Central memory CD4-positive, alpha-beta T cell (primary cell): ENCODE measurements at places on chromosomes 1 and 21.

DNA sequence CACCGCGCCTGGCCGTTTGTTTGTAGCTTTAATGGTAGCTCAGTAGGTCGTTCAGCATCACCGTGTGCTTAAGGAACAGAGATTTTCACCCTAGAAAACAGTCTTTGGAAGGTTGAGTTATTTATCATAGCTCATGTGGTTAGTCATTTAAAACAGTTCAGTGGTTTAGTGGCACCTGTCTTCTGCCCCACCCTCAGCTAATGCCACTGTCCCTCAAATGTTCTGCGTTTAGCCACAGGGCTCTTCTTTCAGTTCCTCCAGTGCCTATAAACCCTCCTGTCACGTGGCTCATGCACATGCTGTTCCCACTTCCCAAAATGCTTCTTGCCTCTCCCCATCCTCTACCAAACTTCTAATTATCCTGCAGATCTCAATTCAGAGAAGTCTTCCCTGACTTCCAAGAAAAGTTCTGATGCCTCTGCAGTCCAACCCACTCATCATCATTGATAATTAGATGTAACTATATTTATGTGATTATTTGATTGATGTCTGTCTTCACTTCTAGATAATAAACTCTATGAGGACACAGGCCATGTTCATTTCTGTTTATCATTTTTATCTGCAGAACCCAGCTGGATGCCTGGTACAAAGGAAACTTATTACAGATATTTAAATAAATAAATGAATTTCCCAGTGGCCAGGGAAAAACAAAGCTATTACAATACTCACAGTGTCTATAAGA, 14.4 kb upstream of the DIPK1A start:
- DNase-seq: no peak

DNA sequence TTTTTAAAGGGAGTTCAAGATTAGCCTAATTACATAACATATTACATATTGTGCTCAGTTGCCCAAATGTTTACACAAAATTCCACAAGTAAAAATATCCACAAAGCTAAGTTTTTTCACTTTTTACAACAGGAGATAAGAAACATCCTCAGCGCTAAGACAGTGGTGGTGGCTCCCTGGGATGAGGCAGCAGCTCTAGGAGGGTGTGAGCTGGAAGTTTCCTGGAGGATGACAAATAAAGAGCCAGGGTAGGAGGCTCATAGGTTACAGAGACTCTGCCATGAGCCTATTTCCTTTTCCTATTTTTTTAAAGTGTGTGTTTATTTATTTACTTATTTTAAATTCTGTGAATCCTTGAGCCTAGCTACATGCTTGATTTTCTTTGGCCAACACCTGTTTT, 91.7 kb downstream of the COL24A1 start:
- no peak for DNase-seq

DNA sequence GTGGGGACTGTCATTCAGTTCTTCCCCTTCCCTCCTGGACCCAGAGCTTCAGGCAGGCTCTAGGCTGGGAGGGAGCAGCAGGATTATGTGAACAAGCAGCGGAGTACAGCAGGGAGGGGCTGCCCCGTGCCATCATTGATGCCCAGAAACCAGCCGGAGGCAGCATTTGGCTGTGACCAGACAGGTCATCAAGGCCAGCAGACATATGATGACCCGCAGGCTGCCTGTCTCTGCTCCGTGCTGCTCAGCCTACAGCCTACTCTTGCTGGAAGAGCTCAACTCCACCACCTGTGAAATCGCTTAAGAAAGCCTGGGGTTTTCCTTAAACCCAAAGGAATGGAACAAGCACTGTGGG, 4.9 kb downstream of the KLHL21 start:
- no peak for DNase-seq

DNA sequence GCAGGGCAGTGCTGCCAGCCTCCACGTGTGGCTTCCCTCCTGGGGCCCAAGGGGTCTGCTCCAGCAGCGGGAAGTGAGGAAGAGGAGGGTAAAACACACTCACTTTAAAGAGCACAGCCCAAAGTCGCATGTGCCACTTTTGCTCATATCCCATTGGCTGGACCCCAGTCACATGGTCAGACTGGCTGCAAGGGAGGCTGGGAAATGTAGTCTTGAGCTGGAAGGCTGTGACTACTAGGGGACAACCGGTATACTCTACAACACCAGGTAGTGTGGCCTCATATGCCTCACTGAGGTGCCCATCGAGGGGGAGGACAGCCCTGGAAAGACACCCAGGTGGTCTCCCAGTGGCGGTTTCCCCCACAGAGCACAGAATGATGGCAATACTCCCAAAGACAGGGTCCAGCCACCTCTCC, 45.2 kb downstream of the CAMK2N1 start:
- DNase-seq: peak; percentile 23

- peak; percentile 28 for DNase-seq
Observed at GRCh38 chr1:26161415-26162219, 2.7 kb downstream of the FAM110D start.

DNA sequence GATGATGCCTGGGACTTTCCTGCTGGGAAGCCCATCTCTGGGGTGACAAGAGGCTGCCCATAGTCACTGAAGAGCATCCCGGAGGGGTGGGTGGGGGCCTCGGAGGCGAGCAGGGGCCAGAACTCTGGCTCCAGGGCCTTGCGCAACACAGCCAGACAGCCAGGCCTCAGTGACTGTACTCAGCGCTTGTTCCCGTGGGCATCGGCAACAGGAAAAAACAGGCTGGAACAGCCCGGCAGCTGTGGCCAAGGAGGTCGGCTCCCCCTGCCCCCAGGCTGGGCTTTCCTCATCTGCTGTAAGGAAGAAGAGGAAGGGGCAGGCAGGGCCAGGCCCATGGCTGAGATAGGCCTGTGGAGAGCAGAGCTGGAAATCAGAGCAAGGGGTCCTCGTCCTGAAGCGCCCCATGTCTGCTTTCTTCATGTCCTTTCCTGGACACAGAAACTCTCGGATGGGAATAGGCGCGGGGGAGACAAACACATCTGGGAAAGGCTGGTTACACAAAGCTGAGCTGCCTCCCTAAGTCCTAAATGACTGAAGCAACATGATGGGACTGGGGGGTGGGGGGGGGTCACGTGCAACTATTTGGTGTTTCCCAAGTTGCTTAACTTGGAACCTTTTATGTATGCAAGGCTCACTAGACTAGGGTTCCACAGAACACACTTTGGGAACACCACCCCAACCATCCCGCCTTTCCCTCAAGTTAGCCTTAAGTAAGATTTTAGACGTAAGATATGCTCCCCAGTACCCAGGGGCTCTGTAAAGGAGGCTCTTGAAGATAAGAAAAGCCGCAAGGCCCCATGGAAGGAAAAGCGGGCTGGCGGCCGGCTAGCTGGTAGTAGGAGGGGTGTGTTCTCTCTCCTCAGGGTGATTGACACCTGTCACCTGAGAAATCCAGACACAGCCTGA, 30.7 kb downstream of the HSPG2 start:
- DNase-seq: no peak

- no peak for DNase-seq
Observed at GRCh38 chr1:22179197-22179803, 36.4 kb upstream of the WNT4 start.

DNA sequence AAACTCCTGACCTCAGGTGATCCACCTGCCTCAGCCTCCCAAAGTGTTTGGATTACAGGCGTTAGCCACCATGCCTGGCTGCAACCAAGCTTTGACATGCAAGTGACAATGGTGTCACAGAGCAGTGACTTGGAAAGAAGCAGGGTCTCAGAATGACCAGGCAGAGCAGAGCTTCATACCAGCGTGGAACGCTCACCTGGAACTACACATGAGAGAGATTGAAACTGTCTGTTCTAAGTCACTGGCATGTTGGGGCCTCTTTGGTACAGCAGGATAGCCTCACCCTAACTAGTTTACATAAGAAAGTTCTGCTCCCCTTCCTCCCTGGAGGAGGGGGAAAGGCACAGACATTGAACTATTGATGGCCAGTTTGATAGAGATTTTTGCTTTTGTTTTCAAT, 47.5 kb upstream of the ITPKB start:
- no peak for DNase-seq

DNA sequence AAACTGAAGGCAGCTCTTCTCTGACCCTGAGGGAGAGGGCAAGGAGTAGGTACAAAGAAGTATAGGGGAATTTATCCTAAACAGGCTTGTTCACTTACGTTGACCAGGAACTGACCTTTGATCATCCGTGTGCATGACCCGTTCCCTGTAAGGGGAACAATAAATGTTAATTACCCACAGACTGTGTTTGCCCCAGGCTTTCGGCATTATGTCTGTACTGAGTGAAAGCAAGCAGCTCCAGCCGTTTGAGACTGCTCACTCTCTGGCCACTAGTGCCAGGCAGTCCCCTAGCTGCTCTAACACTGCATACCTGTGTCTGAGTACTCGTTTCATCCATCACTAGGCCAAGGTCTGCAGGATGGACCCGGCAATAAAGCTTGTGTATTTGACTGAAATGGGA, 1365.3 kb downstream of the NCAM2 start:
- no peak for DNase-seq

GRCh38 chr1:215719552-215719951, 152.4 kb downstream of the KCTD3 start:
- no peak for DNase-seq

- DNase-seq: no peak
Observed at GRCh38 chr1:178500091-178500770, 3.5 kb upstream of the CLEC20A start.

DNA sequence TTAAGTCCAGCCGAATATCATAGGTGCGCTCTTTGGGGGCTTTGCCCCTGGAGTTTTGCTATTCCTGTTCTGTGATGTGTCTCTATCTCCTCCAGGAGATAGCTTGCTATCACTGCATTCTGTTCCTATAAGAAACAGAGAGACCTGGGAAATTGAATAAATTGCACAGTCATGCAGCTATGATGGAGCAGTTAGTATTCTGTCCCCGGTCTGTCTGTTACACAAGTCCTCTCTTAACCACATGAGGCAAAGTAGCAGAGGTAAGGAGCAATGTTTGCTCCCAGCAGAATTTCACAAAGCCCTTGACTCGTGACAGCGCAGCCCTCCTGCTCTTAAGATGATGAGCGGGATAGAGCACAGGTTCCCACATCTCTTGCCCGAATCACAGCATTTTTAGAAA, 63.9 kb upstream of the GRHL3 start:
- DNase-seq: no peak

DNA sequence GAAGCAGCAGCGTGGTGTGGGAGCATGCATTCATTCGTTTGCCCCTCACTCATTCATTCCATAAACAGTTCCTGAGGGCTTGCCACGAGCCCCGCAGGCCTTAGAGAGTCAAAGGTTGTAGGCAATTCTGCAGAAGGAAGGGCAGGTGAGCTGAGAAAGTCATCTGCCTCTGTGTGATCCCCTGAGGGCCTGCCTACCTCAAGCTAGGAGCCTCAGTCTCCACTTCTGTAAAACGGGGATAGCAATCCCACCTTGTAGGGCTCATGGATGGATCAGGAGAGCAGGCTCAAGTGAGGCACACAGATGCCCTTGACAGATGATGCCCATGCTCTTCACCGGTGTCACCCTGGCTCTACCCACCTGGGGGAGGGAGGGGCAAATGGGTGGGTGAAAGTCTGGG, 26.6 kb upstream of the ALDH4A1 start:
- DNase-seq: no peak

- no peak for DNase-seq
Observed at GRCh38 chr1:61486783-61487536, 238.0 kb downstream of the TM2D1 start.

DNA sequence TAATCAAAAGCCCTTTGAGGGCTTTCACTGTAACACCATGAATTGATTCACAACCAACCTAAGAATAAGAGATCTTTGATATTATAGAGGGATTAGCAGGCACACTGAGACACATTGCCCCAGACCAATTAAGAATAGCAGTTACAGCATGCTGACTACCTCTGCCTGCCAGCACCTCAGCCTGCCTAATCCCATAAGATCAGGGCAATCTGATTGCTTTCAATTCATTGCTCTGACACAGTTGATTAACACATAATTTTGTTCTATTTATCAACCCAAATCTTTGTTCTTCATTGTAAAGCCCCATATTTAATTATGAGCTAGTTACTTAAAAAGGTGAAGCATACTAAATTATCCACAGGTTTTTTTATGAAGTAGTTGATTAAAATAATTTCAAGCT, 548.8 kb upstream of the ZP4 start:
- no peak for DNase-seq
